ENCODE measurements at places on chromosomes 11 and 22. TPM values are rescaled to one million over a fixed set of nuclear protein-coding genes. Genes with fewer than 3 reads are reported as not detected.
A peak's percentile ranks its signal among the peaks of the same experiment; 100 is the strongest.

- H3K36me3 ChIP-seq, result peaks cover 4% of the 10 kb centered on the region
- H3K4me3 ChIP-seq, result no peak overlapping the region
- DNase-seq, result no peak
- H3K27me3 ChIP-seq, result no peaks in the 10 kb centered on the region
- peak overlapping the region; percentile 56 for H3K27ac ChIP-seq
Measured at GRCh38 chr11:94873916-94874540, 99.3 kb downstream of the CWC15 start.

- DNase-seq, result no peak
- no peaks in the 10 kb centered on the region for H3K4me1 ChIP-seq
- H3K36me3 ChIP-seq, result no peaks in the 10 kb centered on the region
- H3K27ac ChIP-seq, result no peak overlapping the region
- H3K4me3 ChIP-seq, result no peak overlapping the region
Measured at GRCh38 chr11:26974069-26974783, 19.7 kb upstream of the FIBIN start.

Gene LMO2
- total RNA-seq, result 2.5 TPM

GRCh38 chr22:37281646-37282384 lies 493 bp upstream of the CYTH4 start:
- H3K27ac ChIP-seq, result no peak overlapping the region
- DNase-seq, result no peak
- no peaks in the 10 kb centered on the region for H3K36me3 ChIP-seq
- no peaks in the 10 kb centered on the region for H3K4me1 ChIP-seq

- H3K4me1 ChIP-seq, result no peaks in the 10 kb centered on the region
- H3K27ac ChIP-seq, result no peak overlapping the region
- H3K27me3 ChIP-seq, result no peaks in the 10 kb centered on the region
- no peaks in the 10 kb centered on the region for H3K36me3 ChIP-seq
- no peak for DNase-seq
Measured at GRCh38 chr11:83612891-83613766, 327.0 kb upstream of the CCDC90B start.

GRCh38 chr11:112160091-112160848 lies 3.6 kb downstream of the IL18 start:
- no peaks in the 10 kb centered on the region for H3K36me3 ChIP-seq
- no peaks in the 10 kb centered on the region for H3K4me1 ChIP-seq
- H3K4me3 ChIP-seq, result no peak overlapping the region
- no peak for DNase-seq
- no peak overlapping the region for H3K27ac ChIP-seq
- H3K27me3 ChIP-seq, result no peaks in the 10 kb centered on the region

DNA sequence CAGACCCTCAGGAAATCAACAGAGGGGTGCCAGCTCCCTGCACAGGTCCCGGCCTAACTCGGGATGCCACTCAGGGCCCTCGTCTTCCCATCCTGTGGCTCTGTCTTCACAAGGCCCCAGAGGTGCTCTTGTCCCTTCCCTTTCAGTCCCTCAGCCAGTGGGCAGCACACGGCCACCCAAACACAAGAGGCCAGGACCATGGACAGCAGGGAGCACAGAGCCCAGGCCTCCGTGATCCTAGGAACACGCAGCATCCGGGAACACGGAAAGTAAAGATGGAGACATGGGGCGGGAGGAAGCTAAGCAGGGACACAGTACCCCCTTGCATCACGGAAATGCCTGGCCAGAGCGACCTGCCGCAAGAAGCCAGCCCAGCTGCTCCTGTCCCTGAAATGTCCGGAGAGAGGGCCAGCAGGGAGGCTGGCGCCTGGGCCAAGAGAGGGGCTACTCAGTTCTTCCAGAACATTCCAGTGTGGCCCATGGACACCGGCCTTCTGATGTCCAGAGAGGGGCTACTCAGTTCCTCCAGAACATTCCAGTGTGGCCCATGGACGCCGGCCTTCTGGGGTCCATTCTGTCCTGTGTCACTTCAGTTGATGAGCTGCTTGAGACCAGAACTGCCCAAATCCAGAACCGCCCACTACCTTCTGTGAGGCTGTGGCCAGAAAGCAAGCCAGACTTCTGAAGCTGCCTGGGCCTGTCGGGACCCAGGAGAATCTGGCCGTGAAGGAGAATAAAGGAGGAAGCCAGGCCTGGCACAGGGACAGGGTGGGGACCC lies 274.0 kb downstream of the BRD1 start:
- H3K27ac ChIP-seq, result no peak overlapping the region
- H3K4me3 ChIP-seq, result no peak overlapping the region
- no peaks in the 10 kb centered on the region for H3K27me3 ChIP-seq
- no peaks in the 10 kb centered on the region for H3K36me3 ChIP-seq
- H3K4me1 ChIP-seq, result no peaks in the 10 kb centered on the region
- DNase-seq, result peak; percentile 36

DNA sequence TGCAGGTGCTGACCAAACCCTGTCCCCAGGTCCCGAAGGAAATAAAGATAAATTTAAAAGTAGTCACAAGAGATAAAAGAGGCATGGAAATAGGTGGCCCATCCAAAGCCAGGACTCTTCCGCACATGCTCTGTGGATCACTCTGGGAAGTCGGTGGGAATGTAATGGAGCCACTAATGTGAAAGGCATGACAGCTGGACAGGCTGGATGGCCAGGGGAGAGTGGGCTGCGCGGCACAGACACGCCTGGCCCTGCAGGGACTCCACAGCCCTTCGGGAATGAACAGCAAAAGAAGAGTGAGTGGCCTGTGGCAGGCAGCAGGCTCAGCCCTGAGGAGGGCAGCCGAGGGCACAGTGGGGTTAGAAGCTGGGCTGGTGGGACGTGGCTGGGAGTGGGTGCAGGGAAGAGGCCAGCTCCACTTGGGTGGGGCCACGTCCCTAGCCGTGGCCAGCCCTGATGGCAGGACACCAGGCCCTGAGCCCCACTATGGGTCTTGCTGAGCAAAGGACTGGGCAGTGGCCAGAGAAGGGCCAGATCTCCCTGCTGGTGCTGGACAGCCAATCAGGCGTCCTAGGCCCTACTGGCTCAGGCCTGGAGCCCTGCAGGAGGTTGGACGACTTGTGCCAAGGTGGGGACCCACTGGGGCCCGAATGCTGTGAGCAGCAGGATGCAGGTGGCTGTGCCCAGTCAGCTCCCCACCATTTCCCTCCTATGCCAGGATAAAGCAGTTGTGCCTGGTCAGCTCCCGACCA lies 31.3 kb upstream of the GNB1L start:
- no peaks in the 10 kb centered on the region for H3K27me3 ChIP-seq
- H3K36me3 ChIP-seq, result no peaks in the 10 kb centered on the region
- no peak overlapping the region for H3K27ac ChIP-seq
- H3K4me3 ChIP-seq, result no peak overlapping the region

Gene ISX
- 29.8 TPM for total RNA-seq

DNA sequence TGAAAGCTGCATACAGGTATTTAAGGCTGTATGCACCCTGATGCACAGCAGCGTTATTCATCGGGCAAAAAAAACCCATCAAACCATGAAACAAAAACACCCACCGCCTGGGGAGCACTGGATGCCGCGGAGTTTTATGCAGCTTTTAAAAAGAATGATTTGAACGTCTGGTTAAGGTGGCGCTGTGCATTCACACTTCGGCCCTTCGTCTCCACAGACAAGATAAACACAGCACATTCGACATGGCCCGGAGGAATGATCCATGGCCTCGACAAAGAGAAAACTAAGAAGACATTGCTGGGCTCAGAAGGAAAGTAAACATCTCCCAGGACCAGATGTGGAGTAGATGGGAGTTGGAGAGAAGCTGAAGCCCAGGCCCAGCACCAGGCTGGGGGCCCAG lies 40.8 kb upstream of the GAL start:
- no peak overlapping the region for H3K4me3 ChIP-seq
- no peak overlapping the region for H3K27ac ChIP-seq
- H3K36me3 ChIP-seq, result no peaks in the 10 kb centered on the region
- peak; percentile 5 for DNase-seq
- H3K27me3 ChIP-seq, result no peaks in the 10 kb centered on the region
- no peaks in the 10 kb centered on the region for H3K4me1 ChIP-seq

GRCh38 chr11:20963596-20963995 lies 294.2 kb downstream of the NELL1 start:
- no peaks in the 10 kb centered on the region for H3K27me3 ChIP-seq
- no peak overlapping the region for H3K27ac ChIP-seq
- no peaks in the 10 kb centered on the region for H3K4me1 ChIP-seq

GRCh38 chr22:50078761-50079160 lies 6.5 kb downstream of the MLC1 start:
- peak overlapping the region; percentile 83 for H3K27ac ChIP-seq
- no peaks in the 10 kb centered on the region for H3K36me3 ChIP-seq
- no peaks in the 10 kb centered on the region for H3K27me3 ChIP-seq
- peaks cover 28% of the 10 kb centered on the region for H3K4me1 ChIP-seq
- DNase-seq, result peak; percentile 49

- H3K27me3 ChIP-seq, result no peaks in the 10 kb centered on the region
- no peak overlapping the region for H3K27ac ChIP-seq
- H3K36me3 ChIP-seq, result no peaks in the 10 kb centered on the region
- no peak for DNase-seq
- H3K4me3 ChIP-seq, result no peak overlapping the region
Measured at GRCh38 chr11:69126286-69126685, 29.4 kb upstream of the SMIM38 start.

DNA sequence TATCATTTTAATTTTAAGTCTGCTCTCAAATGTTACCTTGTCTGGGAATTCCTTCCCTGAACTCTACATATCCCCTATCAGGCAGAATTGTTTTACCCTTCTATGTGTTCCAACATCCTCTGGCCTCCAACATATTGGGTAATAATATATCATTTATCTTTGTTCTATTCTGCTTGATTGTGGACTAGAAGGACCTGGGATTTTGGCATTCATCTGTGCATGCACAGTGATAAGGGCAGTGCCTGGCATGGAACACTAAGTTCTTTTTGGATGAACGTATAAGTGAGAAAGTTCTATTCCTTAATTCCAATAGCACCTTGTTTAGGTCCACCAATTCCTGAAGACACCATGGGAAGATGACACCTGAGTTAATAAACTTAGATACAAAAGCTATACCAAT lies 1.2 kb upstream of the MS4A2 start:
- DNase-seq, result no peak
- no peaks in the 10 kb centered on the region for H3K27me3 ChIP-seq
- H3K4me1 ChIP-seq, result no peaks in the 10 kb centered on the region

- H3K4me3 ChIP-seq, result peak within 1 kb of the TSS; percentile 99
- peak; percentile 70 for DNase-seq
- peaks cover 8% of the 10 kb centered on the region for H3K4me1 ChIP-seq
- peak within 1 kb of the TSS; percentile 94 for H3K27ac ChIP-seq
- no peaks in the 10 kb centered on the region for H3K36me3 ChIP-seq
Measured at GRCh38 chr11:66856496-66857233, at the start of gene LRFN4. Gene LRFN4, plus strand, starts transcription at chr11:66857064. Its CDS starts 681 bp downstream, at chr11:66857745.
